ENCODE measurements at places on chromosomes 16 and 17.

DNA sequence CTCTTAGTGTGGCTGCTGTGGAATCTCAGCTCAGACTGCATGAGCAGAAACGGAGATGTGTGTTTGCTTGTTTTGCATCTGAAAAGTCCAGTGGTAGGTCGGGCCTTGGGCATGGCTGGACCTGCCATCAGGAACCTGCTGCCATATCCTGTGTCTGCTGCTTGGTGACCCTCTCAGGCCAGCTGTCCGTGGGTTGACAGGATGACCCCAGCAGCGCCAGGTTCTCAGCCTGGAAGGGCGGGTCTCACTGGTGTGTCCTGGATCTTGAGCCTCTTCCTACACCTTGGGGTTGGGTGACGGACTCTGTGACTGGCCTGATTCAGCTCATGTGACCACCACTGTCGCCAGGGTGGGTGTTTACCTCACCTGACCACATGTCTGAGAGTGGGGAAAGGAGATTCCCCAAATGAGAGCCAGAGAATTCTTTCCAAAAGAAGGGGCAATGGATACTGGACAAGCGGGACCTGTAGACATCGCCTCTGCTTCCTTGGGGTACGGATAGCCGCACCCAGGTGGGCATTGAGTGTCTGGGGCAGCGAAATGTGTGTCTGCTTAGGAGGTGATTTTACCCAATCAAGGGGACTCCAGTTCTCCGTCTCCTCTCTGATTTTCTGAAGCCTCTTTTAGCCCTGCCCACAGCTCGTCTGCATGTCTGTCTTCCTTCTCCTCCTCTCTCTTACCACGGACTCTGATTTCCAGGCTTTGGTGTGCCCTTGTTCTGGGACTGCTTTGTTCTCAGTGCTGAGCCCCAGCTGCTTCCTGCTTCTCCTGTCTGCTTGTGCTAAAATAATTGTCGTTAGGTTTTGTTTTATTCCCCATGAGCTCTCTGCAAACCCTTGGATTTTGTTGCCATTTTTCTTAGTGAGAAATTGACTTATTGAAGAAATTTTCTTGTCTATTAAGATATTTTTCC lies 399.7 kb downstream of the CPPED1 start:
- DNase-seq, result no peak

GRCh38 chr17:29613352-29613837 lies 9.3 kb downstream of the CORO6 start:
- no peak for DNase-seq

DNA sequence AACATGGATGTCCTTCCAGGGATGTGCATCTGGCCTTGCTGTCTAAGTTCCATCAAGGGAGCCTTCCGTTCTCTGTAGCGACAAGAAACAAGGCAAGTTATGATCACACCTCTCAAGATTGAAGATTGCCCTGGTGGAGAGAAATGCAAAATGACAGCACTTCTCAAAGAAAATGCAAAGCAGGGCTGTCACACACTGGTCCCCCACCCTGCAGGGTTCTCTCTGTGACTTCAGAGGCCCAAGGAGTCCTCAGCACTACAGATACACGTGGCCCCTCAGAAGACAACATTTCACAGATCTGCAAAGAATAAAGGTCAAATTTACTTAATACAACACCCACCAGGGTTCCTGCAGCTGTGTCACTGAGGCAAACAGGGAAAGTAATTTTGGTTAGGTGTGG lies 60.7 kb upstream of the TEX2 start:
- no peak for DNase-seq

- DNase-seq, result no peak
Measured at GRCh38 chr17:61427567-61427966, 24.7 kb upstream of the TBX4 start.

DNA sequence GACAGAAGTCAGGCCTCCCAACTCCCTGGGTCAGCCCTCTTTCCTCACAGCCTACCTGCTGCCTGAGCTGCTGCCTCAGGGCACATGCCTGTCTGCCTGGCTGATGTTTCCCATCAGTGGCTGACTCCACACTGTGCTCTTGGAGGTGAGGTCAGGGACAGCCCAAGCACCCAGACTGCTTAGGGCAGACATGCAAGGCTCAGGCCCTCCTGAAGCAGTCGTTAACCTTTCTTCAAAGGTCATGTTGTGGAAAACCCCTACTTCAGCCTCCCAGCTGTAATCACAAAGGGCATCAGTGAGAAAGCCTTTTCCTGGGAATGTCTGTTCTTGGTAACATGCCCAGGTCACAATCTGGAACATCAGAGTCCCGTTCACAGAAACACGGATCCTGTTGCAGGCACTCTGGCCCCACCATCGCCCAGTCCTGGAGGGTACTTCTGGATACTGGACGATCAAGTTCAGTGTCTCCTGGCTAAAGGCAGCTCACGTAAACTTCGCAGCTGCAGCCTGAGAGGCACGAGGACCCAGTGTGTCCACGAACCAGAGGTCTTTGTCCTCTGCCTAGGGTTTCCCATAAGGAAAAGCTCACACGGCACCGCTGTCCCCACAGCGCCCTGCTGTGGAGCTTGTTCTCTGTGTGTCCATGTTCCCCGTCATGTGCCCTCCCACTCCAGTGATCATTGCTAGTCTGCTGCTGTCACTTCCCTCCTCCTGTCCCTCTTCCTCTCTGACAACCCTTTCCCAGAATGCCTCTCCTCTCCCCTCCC lies 54.9 kb downstream of the GNAO1 start:
- DNase-seq, result no peak

DNA sequence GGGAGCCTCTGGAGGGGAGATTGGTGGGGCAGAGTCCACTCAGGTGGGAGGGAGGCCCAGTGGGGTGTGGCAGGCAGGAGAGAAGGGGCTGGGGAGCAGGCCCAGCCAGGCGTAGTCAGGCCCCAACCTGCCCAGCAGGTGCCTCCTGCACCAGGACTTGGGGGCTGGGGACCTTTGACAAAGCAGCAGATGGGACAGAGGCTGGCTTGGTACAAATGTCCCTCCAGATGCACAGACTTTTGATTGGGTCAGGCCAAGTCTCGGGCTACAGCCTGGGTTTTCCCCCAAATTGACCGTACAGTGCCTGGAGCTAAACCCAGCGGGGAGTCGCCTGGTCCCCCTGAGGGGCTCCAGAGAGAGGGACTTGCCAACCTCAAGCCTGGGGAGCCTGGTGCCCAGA lies 411 bp downstream of the GGT6 start:
- no peak for DNase-seq

DNA sequence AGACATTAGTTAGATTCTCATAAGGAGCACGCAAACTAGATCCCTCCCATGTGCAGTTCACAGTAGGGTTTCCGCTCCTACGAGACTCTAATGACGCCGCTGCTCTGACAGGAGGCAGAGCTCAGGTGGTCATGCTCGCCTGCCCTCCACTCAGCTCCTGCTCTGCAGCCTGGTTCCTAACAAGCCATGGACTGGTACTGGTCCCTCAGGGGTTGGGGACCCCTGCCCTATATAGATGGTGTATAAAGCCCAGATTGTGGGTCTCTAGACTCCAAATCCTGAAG lies 52.1 kb upstream of the LYRM9 start:
- no peak for DNase-seq

GRCh38 chr17:72571813-72572396 lies 451.1 kb downstream of the SOX9 start:
- no peak for DNase-seq

DNA sequence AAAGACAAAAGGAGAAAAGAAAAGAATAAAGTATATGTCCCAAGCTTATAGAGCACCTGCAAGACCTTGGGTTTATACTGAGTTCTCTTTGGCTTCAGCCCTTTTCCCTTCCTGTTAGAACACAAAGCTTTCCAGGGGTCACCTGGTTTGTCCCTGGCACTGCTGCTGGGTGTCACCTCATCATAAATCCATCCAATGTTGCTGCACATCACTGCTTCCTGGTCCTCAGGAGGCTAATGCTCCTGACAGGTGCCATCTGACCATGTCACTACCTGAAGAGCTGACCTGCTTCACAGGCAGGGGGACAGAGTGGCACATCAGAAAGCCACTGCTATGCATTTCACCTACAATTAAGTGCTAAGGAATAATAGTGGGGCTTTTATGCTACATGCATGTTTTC lies 164.6 kb upstream of the ELAC2 start:
- DNase-seq, result no peak
